ENCODE measurements at places on chromosomes 3 and 15.
A peak's percentile ranks its signal among the peaks of the same experiment; 100 is the strongest.

DNA sequence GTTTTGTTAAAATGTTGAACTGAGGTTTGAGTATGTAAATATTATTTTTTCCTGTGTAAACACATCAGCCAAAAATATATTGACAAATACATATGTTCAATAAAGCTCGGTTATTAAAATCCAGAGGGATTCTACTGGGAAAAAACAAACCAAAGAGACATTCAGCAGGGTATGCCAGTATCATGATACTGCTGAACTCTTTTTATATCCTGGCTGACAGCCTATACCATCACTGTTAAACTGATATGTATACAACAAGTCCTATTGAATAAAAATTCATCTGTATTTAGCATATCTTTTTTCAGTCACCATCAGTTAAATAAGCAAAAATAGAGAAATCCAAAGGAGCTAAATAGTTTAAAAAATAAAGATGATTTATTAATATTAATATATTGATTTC, 71.6 kb upstream of the NEO1 start:
- no peak for DNase-seq

DNA sequence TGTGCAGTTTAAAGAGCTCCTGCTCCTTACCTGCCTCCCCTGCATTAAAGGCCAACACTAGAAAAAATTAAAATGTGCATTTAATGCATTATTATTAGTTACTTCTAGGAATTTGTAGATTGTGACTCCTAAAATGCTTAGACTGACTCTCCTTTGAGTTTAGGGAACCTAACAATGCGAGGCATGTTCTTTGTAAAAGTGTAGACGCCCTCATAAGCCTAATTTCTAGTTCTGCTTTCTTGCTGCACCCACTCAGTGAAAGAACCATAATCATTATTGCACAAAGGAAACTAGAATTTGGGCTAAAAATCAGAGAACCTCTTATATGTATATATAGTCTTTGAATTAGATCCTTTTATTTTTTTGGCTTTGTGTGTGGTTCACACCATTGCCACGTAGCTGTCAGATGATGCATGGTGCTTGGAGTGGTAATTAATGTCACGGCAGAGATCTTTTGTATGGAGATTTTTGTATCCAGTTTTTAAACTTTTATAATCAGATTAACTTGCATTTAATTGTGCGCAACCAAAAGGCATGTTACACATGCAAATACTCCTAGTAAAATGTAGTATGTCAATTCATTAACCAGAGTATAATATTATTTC, 710 bp downstream of the ABHD10 start:
- DNase-seq = no peak

- DNase-seq = no peak
Observed at GRCh38 chr15:43135351-43135750, 2.0 kb downstream of the TMEM62 start.

GRCh38 chr3:40899286-40899712, 300.0 kb upstream of the CTNNB1 start:
- DNase-seq = peak; percentile 16

DNA sequence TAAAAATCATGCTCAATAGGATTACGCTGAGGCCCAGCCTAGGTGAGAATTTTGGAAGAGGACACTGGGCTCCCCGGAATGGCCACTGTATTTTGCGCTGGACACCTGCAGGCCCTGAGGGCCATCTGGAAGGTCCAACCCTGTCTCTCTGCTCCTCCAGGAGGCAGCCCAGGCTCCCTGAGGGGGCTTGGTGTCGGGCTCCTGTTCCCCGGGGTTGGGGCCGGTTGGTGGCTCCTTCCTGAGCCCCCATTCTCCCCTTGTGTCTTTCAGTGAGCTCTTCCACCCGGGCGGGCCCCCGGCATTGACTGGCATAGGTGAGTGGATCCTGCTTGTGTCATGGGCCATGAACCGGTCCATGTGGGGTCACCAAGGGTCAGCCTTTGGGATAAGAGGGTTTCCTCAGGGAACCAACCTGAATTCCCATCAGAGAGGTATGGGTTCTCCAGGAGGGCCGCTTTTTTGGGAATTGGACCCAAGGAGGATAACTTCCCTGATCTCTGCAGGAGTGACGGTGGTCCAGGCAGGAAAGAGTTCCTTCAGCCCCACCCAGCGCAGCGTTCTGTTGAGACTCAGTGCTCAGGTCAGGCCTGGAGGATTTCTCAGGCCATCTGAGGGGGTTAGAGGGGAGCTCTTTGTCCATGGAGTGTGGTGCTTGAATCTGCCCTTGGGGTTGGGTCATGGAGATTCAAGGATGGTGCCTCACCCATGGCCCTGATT, 187.8 kb downstream of the UBE3A start:
- DNase-seq = no peak

- no peak for DNase-seq
Observed at GRCh38 chr3:101702726-101703125, 16.2 kb upstream of the RPL24 start.

GRCh38 chr3:188974856-188975599, 196.7 kb upstream of the TPRG1 start:
- DNase-seq = peak; percentile 72

DNA sequence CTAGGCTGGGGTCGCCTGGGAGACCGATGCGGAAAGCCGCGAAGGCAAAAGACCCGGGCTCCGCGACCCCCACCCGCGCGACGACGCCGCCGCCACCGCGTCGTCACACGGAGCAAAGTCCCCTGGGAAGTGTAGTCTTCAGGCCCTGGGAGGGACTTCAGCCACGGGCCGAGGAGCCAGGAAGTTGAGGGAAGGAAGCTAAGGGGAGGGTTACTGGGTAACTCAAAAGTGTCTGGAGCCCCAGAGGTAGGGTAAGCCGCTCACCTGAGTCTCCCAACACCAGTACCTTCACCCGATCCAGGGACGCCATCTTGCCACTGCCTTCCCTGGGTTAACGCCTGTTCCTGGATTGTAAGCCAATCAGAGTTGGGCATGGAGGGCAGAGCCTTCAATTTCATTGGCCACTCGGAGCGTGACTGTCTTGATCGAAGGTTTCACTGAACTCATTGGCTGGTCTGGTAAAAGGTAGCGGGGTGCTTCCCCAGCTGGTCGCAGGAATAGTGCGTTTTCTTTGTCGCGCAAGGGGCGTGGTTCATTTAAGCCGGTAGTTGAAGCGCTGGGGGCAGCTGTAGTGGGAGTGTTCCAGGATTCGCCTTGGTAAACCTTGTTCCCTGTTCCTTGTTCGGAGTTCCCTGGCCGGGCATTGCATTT, at the start of the genes GTF2E1 and RABL3:
GTF2E1 (plus strand) TSS at position 547 of the 651 bp plus-strand sequence. CDS start 7,809 bp downstream, outside the sequence.
RABL3 (minus strand) TSS at position 319 of the 651 bp plus-strand sequence; CDS start at position 310, 9 bp downstream.
- DNase-seq = peak; percentile 100

GRCh38 chr3:143307613-143308183, 188.1 kb downstream of the CHST2 start:
- DNase-seq = peak; percentile 38

DNA sequence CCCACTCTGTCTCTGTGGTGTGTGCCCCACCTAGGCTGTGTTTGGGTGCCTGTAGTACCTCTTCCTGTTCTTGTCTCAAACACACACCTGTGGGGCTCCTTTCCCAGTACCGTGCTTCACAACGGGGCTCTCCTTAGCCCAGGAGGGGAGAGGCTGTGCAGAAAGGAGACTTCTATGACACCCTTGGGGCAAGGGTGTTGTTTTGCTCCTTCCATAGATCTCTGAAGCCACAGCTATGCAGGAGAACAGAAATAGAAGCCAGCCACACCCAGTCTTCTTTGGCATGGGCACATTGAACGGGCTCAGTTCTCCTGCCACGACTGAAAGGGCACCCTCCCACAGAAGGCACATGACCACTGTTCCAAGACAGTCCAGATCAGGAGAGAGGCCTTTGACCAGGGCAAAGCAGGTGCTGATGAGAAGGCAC, 74.3 kb downstream of the LIPC start:
- DNase-seq = no peak

DNA sequence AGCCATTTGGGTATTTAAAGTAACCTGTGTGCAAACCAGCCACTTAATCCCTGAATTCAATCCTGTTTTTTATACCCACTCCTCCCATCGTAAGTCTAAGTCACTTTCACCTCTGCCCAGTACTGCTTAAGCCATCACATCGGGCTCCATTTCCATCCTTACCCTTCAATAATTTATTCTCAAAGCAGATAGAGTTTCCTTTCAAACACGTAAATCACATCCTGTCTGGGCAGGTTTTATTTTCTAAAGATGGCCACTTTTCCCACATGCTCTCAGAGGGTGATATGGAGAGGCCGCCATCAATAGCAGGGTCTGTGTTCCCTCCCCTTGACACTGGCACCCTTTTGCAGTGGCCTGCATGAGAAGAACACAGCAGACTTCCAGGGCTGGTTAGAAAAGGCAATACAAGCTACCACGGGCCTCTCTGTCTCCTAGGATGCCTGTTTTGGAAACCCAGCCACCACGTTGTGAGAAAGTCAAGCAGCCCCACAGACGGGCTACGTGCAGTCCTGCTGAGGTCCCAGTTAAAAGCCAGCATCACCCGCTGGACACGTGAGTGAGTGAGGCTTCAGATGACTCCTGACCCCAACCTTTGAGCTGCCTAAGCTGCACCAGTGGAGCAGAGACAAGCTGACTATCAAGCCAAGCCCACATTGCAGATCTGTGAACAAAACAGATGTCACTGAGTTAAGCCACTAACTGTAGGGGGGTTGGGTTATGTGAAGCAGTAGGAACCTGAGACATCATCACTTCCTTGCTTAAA, 241.8 kb upstream of the SLCO3A1 start:
- DNase-seq = no peak

DNA sequence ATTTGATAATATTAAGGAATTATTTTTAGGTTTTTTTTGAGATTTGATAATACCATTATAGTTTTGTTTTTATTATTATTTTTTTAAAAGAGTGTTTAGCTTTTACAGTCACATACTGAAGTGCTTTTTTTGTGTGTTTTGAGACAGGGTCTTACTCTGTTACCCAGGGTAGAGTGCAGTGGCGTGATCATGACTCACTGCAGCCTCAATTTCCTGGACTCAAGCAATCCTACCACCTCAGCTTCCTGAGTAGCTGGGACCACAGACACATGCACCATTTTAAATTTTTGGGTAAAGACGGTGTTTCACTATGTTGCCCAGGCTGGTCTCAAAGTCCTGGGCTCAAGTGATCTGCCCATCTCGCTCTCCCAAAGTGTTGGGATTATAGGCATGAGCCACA, 73.0 kb downstream of the SUMF1 start:
- peak; percentile 15 for DNase-seq

All from fibroblast of skin of right quadriceps (primary cell).